ENCODE measurements at places on chromosomes 7 and 10.

DNA sequence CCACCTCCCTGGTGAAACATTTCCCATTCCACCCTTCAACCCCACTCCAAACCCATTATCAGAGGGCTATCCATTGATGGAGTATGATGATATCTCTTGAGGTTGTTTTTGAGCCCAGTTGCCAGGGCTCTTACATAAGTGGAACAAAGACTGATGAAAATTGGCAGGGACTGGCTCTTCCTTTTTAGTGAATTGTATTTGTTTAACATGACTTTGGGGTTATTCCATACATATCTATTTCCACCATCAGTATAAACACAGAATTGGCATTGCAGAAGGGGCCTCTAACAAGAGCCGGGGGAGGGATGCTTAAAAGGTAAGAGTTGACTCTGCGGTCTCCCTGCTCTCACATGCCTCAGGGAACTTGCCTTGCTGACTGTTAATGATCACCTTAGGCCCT, 28.9 kb downstream of the FZD1 start:
- DNase-seq: no peak

- no peak for DNase-seq
These were observed 20.1 kb upstream of the OR6B1 start for GRCh38 chr7:143979998-143980397.

DNA sequence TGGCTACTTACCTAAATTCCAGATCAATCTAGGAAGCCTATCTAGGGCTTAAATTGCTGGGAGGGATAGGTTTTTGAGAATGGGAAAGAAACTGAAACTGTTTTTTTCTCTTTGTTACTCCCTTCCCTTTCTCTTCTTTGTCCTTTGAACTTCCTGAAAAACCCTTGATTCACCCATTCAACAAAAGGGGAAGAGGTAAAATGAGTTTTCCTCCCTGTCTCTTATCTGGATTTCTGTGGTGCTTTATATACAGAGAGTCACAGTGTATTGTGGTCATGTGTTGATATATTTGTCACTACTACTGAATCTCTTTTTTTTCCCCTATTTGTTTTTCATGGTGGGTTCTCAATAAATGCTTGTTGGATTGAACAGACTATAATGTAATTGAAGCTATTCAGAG, 19.8 kb upstream of the NUP205 start:
- DNase-seq: no peak

DNA sequence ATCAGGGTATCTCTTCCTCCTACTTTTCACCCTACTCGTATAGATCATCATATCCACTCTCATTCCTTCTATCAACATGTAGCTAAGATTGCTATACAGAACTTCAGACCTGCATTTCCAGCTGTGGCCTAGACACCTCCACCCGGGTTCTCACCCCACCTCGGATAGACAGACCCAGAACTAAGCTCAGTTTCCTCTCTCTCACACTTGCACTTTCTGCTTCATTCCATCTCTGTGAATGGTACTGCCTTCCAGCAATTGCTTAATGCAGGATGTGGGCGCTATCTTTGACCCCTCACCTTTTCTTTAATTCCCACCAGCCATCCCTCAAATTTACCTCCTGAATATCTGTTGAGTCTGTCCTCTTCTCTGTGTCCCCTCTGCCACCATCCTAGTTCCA, 35.7 kb downstream of the AGK start:
- DNase-seq: no peak

- DNase-seq: no peak
These were observed 22.9 kb downstream of the PANK1 start for GRCh38 chr10:89622151-89622550.

DNA sequence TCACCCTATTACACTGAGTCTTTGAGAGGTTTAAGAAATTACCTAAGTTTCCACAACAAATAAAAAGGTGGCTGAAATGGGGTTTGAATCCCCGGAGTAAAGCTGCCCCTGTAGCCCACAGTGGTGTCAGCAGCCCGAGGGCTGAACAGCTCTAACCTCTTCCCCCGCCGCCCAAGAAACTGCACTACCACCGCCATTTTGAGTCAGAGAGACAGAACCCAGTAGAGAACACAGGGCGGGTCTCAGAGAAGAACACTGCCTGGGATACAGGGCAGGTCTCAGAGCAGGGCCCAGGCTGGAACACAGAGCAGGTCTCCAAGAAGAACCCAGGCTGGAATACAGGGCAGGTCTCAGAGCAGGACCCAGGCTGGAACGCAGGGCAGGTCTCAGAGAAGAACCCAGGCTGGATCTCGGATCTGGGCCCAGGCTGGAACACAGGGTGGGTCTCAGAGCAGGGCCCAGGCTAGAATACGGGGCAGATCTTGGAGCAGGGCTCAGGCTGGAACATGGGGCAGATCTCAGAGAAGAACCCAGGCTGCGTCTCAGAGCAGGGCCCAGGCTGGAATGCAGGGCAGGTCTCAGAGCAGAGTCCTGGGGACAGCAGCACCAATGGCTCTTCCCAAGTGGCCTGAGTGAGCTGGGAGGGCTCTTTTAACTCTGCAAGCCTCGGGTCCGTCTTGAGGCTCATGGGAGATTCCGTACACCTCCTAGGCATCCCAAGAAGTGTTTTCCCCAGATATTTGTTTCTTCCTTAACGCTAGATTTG, 85.9 kb upstream of the LANCL2 start:
- DNase-seq: no peak

GRCh38 chr7:39017369-39017915, 39.7 kb downstream of the POU6F2 start:
- no peak for DNase-seq

- no peak for DNase-seq
These were observed 40.4 kb downstream of the ASAH2 start for GRCh38 chr10:50210876-50211275.

GRCh38 chr10:89343089-89343767, 15.4 kb downstream of the IFIT3 start:
- no peak for DNase-seq

- no peak for DNase-seq
These were observed 30.3 kb upstream of the CREB3L2 start for GRCh38 chr7:138032186-138032585.

GRCh38 chr7:2094454-2095045, 138.2 kb downstream of the MAD1L1 start:
- DNase-seq: no peak

- DNase-seq: no peak
These were observed 206.8 kb downstream of the SEMA3A start for GRCh38 chr7:83987764-83988163.
